ENCODE measurements at places on chromosomes 12 and 14.
A peak's percentile ranks its signal among the peaks of the same experiment; 100 is the strongest.

DNA sequence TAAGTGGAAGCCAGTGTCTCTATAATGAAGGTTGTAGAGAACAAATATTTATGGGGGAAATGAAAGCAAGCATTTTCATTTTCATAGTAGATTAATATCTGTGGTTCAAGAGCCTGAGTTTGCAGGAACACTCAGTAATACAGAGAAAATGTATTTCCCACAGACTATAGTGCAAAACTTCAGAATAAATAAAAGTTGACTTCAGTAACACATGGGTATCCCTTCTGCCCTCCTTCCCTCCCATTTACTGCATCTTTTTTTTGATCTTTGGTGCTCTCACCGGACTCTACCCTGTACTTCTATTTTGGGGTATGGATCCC is 75.3 kb upstream of the AMN1 start:
- DNase-seq: no peak

- no peak for DNase-seq
These were observed 46.1 kb downstream of the DIO2 start for GRCh38 chr14:80164991-80165721.

DNA sequence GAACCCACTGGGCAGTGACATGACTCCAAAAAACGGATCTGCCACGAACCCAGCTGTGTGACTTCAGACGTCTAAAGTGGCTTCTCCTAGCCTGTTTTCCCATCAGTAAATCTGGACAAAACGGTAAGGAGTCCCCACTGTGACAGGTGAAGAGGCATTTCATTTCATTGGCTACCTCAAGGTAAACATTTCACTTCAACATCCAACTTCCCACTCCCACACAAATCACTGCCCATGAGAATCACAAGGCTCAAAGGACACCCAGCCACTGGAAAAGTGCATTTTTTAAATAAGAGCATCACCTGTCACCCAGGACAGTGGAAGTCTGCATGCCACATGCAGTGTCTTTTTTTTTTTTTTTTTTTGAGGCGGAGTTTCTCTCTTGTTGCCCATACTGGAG is 27.9 kb downstream of the HSP90AA1 start:
- DNase-seq: no peak

DNA sequence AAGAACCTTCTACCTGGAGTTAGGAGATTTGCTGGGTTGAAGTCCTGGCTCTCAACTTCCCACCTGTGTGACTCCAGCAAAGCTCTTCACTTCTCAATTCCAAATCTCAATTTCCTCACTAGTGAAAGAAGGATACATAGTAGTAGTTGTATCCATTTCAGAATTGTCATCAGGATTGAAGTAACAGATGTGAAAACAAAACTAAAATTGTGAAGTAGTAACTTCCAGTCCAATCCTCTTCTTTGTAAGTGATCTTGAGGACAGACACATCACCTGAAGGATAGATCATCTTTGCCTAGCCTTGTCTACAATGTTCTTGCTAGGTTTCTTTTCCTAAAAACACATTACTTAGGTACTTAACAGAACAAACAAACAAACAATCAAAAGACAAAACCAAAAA is 1.2 kb upstream of the LRRK2 start:
- DNase-seq: no peak

GRCh38 chr12:21521541-21521940 is 4.6 kb upstream of the SPX start:
- DNase-seq: no peak

DNA sequence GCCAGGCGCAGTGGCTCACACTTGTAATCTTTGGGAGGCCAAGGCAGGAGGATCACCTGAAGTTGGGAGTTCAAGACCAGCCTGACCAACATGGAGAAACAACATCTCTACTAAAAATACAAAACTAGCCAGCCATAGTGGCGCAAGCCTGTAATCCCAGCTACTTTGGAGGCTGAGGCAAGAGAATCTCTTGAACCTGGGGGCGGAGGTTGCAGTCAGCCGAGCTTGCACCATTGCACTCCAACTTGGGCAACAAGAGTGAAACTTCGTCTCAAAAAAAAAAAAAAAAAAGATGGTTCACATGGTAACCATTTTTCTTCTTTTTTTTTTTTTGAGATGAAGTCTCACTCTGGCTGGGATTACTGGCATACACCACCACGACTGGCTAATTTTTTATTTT is 35.3 kb downstream of the SLC2A14 start:
- no peak for DNase-seq

GRCh38 chr12:11902525-11902875 is 168.2 kb upstream of the BCL2L14 start:
- no peak for DNase-seq

DNA sequence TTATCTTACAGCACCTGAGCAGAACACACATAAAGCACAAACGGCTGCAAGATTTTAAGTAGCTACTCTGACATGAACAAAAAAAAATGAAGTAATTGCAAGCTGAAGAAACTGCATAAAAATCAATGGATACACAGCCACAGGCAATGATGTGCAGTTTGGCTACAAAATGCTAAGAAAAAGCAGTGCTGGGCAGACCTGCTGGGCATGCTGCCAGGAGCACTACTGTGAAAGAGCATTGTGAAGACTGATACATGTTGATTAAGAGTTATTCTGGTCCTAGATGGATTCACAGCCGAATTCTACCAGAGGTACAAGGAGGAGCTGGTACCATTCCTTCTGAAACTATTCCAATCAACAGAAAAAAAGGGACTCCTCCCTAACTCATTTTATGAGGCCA is 20.1 kb upstream of the RTN1 start:
- DNase-seq: no peak

GRCh38 chr12:122308811-122309210 is 42.5 kb upstream of the VPS33A start:
- no peak for DNase-seq

DNA sequence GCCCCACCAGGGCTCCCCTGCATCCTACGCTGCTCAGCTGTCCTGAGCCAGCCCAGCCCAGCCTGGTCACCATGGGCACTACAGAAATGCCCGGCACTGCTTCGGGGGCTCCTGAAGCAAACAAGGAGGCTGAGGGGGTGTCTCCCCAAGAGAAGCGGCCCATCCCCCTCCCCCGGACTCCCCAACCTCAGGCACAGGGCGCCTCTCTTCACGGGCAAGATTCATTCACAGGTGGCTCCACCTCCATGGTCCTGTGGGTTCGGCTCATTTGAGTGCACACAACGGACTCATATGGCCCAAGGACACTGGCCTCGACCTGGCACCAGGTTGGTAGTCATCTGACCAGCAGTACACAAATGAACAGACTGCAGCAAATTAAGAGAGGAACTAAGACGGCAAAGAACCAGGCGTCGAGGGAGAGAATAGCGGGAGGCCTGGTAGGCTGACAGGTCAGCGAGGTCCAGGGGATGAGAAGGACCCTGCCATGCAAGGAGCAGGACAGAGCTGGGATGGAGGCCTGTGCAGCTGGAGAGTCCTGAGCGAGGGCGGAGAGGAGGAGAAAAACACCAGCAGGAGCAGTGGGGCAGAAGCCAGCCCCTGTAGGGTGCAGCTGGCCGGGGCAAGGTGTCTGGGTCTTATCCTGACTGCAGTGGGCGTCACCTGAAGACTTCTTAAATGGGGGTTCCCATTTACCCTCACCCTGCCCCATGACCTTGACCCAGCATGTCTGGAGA is 60.2 kb downstream of the PRIMA1 start:
- DNase-seq: no peak

GRCh38 chr12:46908236-46908935 is 82.6 kb upstream of the SLC38A4 start:
- no peak for DNase-seq

DNA sequence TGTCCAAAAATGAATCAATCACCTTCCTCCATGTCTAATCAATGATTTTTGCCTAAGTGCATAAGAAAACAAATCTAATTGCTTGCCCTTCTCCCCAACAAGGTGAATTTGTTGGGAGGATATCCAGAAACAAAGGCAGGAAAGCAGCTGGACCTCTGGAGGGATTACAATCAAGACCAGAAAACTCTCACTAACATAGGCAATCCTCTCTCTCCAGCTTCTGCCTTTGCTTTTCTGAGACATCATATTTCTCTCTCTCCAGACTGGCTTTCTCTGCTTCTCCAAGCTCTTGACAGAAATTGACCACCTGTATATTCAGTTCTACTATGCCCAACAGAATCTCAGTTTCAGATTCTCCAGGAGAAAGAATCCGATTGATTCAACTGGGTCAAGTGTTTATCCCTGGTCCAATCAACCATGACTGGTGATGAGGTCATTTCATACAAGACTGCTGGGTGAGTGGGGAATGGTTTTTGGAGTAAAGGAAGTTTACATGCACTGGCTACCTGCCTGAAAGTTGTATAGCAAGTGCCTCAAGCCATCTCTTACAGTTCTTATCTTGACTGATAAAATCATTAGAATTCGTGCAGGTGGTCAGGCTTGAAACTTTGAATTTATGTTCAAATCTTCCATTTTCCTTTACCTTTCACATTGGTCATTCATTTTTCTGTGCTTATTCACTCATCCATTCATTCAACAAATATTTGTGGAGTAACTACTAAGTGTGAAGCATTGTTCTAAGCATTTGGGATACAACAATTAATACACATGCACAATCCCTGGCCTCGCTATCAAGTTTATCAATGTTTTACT is 22.2 kb upstream of the CFAP54 start:
- no peak for DNase-seq

DNA sequence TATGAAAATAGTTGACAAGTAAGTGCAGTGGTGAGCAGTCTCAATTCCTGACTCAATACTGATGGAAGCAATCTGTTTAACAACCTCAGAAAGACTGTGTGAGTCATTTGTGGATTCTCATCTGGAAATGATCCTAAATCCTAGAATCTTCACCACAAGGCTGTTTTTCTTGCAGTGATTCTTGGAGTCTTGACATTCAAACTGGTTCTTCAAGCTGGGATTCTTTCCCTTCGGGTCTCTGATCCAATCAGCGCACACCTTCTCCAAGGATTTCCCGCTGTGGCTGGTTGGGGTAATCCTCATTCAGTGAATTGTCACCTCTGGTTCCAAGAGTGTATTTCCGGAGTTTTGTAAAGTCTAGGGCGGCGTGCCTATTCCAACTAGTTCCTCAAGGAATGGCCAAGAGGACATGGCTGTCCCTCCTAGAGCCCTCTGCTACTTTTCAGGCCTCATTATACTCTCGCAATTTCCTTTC is 37.7 kb upstream of the FOXJ2 start:
- peak; percentile 84 for DNase-seq

GRCh38 chr14:65993103-65993502 is 493.1 kb upstream of the CCDC196 start:
- no peak for DNase-seq

GRCh38 chr14:87179936-87180335 is 813.0 kb downstream of the GALC start:
- DNase-seq: no peak

DNA sequence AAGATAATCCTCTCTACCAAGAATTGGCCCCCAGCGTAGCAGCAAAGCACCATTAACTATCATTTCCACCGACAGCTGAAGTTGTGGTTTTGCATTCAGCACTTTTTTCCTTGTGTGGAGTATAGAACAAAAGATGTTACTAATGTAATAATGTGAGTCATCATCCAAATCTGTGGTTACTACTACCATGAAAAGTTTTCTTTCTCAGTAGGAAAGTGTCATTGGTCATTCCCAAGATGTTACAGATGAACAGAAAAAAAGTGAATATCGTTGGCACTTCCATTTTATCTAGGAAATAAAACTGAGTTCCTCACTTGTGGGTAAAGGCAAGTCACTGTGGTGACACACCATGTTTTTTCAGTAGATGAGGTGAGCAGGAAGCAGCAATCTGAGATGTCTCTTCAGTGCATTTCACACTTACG is 30.3 kb upstream of the IFNG start:
- no peak for DNase-seq

- DNase-seq: no peak
These were observed 478.0 kb downstream of the NAV3 start for GRCh38 chr12:78308701-78309100.

DNA sequence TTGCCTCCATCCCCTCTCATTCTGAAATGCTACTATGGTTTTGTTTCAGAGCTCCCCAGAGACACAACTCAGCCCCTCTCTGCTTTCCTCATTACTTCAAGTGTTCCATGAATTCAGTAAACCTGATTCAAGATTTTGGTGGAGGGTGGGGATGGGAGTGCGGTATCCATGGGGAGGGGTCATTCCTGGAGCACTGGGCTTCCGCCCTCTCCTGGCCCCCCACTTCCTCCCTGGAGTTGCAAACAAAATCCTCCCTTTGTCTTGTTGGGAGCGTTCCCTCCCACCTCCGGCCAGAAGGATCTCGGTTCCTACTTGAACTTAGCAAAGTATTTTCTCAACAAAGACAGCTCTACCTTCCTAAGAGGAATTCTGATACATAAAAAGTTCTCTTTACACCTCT is 71.8 kb upstream of the LTA4H start:
- no peak for DNase-seq

- no peak for DNase-seq
These were observed 119.0 kb upstream of the TMTC2 start for GRCh38 chr12:82567688-82568087.

DNA sequence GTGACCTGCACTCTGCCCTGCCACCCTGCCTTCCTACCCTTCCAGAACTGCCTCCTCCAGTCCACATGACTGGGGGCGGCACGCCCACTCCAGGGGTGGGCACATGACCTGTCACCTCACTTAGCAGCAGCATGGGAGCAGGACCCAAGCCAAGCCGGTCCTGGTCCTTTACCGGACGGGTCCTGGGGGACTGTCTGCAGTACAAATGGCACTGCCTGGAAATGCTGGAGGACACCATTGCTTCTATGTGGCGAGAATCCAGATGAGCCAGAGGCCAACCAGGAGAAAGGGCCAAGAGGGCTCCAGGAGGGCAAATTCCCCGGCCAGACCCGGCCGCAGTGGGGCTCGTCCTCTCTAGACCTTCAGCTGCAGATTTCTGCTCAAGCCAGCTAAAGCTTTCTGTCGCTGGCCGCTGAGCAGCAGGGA is 33.1 kb downstream of the ITPK1 start:
- DNase-seq: no peak

GRCh38 chr14:24694680-24695079 is 60.7 kb upstream of the GZMB start:
- DNase-seq: no peak

DNA sequence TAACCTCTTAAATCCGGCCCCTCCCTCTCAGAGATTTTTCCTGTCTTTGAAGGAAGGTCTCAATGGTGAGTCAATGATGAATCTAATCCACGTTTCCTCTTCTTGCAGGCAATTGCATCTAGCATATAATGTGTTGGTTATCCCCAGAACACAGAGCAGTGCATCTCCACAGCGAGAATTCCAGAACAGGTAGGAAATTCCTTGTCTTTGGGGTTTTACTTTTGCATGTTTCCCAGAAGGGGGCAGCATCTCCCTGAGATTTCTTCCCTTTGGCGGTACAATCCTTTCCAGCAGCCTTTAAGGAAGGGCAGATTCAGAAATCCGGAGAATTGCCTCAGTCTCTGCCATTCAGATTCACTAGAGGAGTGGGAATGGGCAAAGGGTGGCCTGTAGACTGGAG is 128.0 kb downstream of the KCNA5 start:
- peak; percentile 61 for DNase-seq

GRCh38 chr12:120982659-120983058 is 4.3 kb downstream of the HNF1A start:
- no peak for DNase-seq
